Amniotic stem cell (primary cell): ENCODE measurements at places on chromosomes 1 and 21.

GRCh38 chr1:157371221-157371620, 181.1 kb downstream of the FCRL5 start:
- no peak for DNase-seq

GRCh38 chr1:203636291-203636690, 9.7 kb downstream of the ATP2B4 start:
- no peak for DNase-seq

- no peak for DNase-seq
These were observed 91.7 kb downstream of the TYW3 start for GRCh38 chr1:74824497-74825107.

- no peak for DNase-seq
These were observed 55.5 kb upstream of the GADD45A start for GRCh38 chr1:67629370-67630075.

DNA sequence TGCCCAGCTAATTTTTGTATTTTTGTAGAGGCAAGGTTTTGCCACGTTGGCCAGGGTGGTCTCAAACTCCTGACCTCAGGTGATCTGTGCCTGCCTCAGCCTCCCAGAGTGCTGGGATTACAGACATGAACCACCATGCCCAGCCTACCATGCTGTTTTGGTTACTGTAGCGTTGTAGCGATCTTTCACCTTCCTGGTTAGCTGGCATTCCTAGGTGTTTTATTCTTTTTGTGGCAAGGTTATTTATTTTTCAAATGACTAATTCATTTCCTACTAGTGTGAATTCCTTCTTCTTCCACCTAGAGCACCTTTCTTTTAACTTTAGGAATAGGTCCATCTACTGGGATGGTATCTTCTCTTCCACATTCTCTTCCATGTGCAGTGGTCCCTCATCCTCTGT, 29.3 kb downstream of the TMEM200B start:
- DNase-seq: no peak

DNA sequence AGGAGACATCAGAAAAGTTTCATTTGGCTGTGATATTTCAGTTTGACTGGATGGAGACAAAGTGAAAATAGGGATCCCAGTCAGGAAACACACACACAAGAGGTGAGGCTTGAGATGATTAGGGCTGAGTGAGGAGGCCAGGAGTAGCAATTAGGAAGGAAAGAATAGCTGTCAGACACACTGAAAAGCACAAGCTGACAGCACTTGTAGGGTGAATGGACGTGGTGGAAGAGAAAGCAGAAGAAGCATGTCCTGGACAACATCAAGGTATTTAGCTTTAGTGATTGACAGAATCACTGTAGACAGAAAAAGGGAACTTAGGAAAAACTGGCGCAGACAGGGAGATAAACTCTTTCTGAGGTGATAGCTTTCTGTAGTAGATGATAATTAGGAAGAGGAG, 347.7 kb downstream of the TGFB2 start:
- no peak for DNase-seq

GRCh38 chr1:103239034-103239433, 130.7 kb upstream of the COL11A1 start:
- no peak for DNase-seq

- no peak for DNase-seq
These were observed 176.6 kb upstream of the DAB1 start for GRCh38 chr1:57600424-57600823.

GRCh38 chr1:19923137-19923952, at the start of gene PLA2G2E:
Gene PLA2G2E, minus strand, starts transcription at chr1:19923617. Its CDS starts 58 bp downstream, at chr1:19923559.
- DNase-seq: no peak

DNA sequence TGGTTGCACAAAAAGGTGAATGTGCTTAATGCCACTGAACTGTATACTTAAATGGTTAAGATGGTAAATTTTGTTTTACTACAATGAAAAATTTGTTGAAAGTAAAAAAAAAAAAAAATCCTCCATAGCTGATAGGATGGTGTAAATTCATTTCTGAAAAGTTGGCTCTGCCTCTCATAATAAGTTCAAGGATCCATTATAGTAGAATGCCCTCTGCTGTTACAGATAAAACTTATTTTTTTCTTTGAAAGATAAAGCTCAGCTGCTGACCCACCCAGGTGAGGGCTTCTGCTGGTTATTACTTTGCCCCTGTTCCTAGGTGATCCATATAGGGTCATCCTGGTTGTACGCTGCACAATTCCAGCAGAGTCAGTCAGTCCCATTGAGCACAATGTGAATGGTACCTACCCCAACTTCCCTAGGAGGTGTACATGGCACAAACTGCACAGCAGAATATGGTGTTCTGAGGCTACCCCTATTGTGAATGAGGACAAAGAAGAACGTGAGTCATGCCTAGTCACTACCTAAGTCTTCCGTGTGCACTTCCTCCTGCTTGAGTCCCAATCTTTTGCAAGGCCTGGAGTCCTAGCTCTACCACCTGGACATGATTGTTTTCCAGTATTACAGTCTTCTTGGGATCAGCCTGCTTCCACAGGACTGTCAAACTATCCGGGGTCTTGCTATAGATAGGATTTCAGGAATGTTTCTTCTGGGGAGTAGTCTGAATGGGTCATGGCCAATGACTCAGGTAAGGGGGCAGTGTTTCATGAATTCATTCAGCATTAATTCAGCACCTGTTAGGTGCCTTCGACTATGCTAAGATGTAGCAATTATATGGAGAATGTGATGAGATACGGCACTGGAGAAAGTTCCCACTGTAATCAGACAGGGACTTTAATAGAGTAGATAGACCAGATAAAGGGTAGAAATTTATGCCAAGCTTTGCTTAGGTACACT, 20.8 kb upstream of the CD5L start:
- DNase-seq: no peak

- DNase-seq: no peak
These were observed 501.4 kb upstream of the USP24 start for GRCh38 chr1:55716610-55717009.

- DNase-seq: no peak
These were observed 26.2 kb upstream of the LYST start for GRCh38 chr1:235892734-235893413.

GRCh38 chr1:96034006-96034405, 687.6 kb upstream of the PTBP2 start:
- no peak for DNase-seq

DNA sequence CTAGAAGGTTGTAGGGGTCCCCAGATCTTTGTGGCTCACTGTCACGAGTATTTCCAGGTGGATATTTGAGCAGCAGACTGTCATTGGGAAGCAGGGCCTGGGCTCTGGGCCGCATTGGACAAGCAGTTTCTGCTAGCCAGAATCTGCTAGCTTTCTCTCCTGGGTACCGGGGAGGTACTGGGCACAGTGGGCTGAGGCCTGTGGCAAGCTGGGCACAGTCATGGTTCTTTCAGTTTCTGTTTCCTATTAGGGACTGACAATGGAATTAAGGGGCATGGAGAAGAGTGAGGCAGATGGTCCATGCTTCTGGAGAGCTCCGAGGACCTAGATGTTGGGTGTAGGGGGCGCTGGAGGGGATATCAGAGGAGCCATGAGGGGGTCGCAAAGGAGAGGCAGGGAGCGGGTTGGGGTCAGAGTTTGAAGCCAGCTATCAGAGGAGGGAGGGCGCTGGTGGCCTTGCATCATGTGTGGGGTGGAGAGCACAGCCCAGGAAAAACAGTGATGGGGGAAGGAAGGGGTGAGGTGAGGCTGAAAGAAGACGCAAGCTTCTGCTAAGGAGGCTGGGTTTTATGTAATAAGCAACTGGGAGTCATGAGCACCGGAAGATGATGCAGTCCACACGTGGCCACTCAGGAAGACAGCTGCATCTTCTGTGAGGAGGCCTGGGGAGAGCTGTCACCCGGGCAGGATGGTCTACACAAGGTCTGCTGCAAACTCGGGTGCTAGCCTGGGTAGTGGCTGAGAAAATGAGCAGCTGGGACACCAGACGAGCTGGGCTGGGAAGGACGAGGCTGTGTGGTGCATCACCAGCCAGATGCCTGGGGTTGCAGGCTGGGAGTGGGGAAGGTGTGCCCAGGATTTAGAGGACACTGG, 72.7 kb downstream of the IER5 start:
- DNase-seq: no peak

DNA sequence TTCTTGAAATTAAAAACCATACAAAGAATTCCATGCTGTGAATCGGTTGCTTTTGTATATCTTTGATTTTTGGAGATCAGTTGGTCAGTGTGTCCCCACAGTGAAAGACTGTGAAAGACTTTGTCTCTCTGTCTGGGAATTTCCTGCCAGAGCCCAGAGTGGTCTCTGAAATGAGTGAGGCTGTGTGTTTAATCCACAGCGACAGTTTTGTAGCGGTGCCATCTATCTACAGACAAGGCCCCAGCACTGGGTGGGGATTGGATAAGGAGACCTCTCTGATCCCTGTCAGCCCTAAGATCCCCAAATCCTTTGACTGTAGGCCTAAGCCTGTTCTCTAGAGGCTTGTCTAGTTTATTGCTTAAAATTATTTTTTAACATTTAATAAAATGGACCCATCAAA, 10.3 kb downstream of the GPR25 start:
- no peak for DNase-seq

DNA sequence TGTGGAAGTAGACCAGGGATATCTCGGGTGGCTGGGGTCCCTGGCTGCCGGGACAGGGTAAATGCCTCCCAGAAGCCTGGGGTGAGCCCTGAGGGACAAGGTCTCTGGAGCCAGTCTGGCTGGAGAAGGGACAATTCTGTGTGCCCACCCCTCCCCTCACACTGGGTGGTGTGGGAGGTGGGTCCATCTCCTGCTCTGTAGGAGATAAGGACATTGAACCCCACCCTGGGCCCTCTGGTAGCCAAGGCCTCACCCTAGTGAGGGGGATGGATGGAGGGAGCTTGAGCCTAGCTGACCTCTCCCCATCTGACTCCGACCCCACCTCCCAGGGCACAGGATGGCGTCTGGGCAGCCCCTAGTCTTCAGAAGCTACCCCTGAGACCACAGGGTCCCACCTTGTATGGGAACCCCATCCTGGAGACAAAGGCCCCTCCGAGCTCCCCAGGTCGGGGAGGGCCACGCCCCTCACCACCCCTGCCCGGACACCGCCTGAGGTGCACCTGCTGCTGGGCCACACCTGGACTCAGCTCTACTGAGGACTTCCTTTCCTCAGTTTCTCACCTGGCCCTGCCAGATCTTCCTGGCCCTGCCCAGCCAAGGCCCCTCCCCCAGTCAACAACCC, 4.3 kb downstream of the AGRN start:
- no peak for DNase-seq

- no peak for DNase-seq
These were observed 82.4 kb downstream of the COL11A1 start for GRCh38 chr1:103025858-103026409.

DNA sequence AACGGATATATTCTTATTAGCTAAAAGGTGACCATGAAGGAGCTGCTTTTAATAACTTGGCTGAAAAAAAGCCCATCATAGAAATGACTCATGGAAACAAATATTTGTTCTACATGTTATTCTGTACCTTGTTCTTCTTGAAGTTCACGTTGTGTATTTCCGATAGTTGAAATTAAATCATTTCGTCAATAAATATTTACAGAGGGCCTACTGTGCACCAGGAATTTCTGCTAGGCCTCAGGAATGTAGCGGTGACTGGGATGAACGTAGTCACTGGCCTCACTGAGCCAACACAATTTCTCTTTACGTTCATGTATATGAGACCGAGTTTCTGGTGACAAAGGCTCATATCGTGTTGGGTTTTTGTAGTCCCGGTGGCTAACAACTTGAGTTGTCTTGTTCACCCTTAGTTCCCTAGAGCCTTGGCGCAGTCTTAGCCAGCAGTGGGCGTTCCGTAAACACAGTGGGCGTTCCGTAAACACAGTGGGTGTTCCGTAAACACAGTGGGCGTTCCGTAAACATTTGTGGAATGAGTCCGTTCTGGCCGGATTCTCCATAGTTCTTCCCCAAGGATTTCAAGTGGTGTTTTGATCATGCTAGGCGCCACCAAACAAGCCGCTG, 53.2 kb upstream of the VAMP3 start:
- DNase-seq: no peak

DNA sequence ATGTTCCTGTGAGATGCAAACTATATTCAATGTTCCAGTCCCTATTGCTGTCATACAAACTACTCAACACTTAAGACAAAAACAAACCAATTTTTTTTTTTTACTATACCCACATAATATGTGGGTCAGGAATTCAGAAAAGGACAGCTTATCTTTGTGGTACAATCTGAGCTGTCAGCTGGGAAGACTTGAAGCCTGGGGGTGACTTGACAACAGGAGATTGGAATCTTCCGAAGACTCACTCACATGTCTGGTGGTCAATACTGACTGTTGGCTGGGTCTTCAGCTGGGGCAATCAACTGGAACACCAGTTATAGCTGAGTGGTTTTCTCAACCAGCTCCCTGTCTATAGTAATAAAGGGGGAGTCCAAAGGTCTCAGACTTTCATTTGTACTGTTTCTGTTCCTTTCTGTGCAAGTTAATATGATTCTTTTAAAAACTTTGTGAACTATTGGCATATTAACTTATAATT, 81.7 kb upstream of the ATP1B1 start:
- DNase-seq: no peak

DNA sequence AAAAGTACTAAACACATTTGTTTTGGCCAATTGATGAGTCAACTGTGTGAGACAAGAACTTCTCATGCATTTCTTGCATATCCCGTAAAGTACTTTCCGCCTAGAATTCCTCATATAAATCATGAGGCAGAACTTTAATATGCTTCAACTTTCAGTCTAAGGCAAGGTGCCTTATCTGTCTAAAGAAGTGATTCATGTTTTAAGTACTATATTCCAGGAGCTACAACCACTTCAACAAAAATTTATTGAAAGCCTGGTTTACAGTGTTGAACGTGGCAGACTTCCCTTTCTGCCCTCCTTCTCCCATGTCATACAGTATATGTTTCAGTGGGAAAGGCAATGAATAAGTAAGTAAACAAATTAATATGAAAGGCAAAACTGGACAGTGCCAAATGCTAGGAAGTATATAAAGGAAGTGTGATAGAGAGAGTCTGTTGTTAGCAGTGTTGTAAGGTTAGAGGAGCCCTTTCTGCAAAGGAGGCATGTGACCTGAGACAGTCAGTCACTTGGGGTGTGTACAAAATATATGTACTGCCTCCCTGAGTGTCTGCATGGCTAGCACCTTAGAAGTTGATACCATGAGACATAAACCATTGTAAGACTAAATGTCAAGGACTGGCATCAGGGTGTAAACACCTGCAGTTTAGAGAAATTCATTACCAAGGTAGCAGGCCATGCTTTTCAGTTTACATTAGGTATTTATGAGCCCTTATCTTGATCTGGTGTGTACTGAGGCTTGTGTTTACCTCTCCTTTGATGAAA, 362.2 kb downstream of the SRGAP2C start:
- no peak for DNase-seq

DNA sequence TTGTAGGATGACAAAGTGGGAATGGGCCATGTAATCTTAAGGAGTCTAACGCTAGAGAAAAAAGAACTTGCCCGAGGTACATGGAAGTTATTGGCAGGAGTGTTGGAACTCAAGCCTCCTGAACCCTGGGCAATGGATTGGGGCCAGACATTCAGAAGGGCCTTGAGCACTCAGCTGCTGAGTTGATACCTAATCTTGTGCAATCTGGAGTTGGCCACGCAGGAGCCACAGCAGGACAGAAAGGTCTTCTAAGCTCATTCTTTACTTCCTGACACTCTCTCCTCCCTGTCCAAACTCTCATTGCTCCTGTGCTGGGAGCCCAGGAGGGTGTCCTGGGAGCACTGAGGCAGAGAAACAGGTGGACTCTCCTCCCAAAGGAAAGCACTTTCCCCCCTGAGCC, 25.1 kb upstream of the CSF1 start:
- no peak for DNase-seq
